ENCODE measurements at places on chromosomes 3 and 15.

GRCh38 chr15:59764775-59765174 lies 75.7 kb upstream of the BNIP2 start:
- DNase-seq = no peak

GRCh38 chr3:10614168-10614567 lies 108.8 kb upstream of the ATP2B2 start:
- DNase-seq = no peak

DNA sequence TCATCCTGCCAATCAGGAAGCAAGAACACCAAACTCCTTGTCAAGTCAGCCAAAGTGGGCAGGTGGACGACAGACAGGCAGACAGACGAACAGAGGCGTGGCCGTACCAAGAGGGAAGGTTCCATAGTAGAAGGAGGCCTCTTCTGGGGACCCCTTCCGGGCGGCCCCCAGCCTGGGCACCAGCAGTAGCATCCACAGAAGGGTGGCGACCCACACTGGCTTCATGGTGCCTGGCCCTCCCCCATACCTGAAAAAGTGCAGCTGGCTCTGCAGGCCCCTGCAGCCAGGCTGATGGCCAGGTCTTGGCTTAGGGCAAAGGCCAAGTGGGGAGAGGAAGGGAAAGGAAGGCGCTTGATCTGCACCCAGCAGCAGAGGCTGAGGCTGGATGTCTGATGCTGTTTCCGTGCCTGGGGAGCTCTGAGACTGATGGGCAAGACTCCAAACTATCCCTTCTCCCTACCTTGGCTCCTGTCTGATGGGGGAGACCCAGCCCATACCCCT lies 607 bp downstream of the LCTL start:
- no peak for DNase-seq

DNA sequence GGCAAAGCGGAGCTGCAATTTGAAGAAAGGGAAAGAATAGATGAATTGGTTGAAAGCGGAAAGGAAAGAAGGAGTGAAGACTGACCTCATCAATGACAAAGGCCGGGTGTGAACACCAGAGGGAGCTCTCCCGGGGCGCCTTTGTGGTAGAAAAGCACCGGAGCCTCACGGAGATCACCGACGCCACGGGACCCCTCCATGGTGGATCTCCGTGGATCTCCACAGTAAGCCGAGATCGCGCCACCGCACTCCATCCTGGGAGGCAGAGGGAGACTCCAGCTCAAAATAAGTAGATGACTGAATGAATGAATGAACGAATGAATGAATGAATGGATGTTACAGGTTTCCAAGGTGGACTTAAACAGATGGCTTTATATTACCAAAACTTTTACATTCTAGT lies 25.0 kb downstream of the GPR160 start:
- DNase-seq = no peak

DNA sequence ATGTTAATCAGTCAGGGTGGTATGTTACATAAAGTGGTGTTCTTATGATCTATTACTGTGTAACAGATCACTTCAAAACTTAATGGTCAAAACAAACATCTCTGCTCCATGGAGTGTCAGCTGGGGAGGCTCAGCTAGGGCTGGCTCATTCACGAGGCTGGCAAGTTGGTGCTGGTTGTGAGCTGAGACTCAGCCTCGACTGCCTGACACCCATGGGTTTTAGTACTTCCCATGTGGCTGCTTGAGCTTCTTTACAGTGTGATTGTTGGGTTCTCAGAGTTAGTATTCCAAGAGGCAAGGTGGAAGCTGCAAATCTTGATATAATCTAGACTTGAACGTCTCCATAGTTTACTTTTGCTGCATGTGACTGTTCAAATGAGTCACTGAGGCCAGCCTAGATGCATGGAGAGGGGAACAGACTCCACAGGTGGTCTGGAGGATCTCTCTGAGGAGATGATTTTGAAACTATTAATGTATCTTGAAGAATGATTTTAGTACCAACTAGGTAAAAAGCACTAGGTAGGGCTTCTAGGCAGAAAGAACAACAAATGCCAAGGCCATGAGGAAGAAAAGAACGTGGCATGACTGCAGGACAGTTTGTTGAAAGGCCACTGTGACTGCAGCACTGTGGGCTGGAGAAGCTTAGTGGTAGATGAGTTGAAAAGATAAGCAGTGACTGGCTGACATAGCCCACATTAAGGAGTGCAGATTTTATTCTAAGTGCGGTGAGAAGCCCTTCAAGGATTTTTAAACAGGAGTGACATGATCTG lies 281.1 kb upstream of the PROK2 start:
- no peak for DNase-seq

- DNase-seq = no peak
Observed at GRCh38 chr3:39407773-39408492, 1.4 kb downstream of the RPSA start.

DNA sequence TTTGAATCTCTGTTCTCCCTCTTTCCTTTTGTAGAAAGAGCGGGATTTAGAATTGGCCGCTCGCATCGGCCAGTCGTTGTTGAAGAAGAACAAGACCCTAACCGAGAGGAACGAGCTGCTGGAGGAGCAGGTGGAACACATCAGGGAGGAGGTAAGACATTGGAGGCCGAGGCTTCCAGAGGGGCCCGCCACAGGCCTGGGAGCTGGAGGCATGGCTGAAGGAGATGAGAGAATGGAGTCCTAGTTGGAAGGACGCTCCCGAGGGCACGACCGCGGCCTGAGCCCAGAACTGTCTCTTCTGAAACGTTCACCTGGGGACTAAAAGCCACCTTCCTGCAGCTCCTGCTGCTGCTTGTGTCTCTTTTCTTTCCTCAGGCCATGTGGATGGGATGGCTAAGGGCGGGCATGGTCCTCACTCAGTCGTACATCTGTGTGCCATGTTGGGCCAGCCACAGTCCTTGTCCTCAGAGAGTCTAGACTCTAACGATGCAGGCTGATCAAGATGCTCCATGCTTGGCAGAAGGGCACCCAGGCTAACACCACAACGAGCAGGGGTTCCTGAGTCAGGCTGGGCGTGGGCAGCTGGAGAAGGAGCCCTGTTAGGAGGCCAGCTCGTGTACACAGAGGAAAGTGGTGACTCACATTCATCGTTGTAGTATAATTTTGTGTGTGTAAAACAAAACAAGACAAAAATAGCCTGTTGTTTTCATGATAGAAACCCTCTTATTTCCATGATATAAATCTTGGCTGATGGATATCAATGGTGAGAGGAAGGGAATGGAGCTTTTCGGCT lies 81.1 kb downstream of the CCK start:
- no peak for DNase-seq

DNA sequence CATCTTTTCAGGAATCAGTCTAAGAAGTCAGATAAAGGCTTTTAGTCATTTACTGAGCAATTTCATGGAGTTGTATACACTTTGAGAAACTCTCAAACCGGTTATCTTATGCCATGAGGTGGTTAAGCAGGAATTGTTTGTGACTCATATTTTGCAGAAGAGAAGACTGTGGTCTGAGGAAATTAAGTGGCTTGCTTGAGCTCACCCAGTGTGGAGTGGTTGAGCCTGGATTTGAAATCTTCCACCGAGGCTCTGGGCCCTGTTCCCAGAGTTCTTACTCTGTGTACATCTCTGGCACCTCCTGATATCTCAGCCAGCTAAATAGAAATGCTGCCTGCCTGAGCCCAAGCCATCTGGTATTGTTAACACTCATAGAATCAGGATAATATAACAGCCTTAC lies 37.8 kb upstream of the BCL6 start:
- DNase-seq = no peak

DNA sequence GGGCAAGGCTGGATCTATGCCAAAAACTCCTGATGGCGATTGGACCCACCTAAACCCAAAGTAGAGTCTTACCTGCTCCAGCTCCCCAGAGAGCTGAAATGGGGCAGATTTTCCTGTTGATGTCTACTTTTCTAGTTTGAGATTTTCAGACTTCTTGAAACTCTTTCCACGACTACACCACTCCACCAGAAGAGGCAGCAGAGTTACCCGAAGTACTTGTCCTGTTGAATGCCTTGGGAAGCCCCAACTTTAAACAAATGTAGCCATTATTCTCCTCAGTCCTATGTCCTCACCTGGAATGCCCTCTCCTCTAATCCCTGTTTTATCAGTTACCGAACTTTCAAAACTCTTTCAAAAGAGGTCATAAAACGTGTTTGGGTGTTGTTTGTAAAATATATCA lies 843.8 kb downstream of the VGLL3 start:
- DNase-seq = no peak

DNA sequence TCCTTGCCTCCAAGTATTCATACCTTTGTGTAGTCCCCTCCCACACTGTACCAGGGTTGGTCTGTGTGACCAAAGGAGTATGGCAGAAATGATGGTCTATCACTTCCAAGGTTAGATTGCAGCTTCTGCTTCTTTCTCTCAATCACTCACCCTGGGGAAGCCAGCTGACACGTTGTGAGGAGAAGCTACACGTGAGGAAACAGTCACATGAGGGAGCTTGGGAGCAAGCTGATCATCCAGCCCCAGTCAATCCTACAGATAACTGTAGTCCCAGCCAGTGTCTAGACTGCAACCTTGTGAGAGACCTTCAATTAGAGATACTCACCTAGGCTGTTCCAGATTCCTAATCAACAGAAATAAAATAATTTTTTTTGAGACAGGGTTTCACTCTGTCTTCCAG lies 6.2 kb upstream of the ZNF774 start:
- no peak for DNase-seq

- DNase-seq = no peak
Observed at GRCh38 chr3:110253794-110254193, 817.8 kb upstream of the NECTIN3 start.

- DNase-seq = no peak
Observed at GRCh38 chr3:128496602-128497304, 3.8 kb upstream of the GATA2 start.

DNA sequence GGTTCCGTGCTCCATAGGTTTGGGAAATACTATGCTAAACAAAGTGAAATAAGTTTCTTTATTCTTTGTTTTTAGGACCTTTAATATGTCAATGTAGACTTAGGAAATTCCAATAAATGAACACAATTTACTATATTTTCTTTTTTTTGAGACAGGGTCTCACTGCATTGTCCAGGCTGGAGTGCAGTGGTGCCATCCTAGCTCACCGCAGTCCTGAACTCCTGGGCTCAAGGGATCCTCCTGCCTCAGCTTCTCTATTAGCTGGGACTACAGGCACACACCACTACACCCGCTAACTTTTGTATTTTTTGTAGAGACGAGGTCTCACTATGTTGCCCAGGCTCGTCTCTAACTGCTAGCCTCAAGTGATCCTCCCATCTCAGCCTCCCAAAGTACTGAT lies 12.4 kb upstream of the HOMER2 start:
- no peak for DNase-seq

- DNase-seq = no peak
Observed at GRCh38 chr15:93029836-93030429, 59.1 kb downstream of the RGMA start.

GRCh38 chr3:21216598-21216997 lies 534.4 kb downstream of the ZNF385D start:
- no peak for DNase-seq

DNA sequence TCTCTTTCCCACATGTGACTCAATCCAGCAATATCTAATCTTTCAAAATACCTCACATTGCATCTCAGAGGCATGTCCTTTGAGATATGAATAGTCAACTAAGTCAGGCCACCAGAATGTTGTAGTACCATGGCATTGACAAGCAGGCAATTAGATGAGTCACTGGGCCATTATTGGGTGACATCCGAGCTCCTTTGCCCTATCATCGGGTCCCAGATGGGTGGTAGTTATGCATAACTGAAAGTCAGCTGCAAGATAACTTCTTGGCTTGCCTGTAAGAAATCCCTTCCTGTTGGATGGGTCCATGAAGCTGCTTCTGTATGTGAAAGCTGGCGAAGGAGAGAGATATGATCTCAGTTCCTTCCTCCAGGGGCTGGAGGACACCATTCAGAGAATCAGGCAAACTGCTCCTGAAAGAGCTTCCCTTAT lies 32.8 kb downstream of the ARRDC4 start:
- no peak for DNase-seq

DNA sequence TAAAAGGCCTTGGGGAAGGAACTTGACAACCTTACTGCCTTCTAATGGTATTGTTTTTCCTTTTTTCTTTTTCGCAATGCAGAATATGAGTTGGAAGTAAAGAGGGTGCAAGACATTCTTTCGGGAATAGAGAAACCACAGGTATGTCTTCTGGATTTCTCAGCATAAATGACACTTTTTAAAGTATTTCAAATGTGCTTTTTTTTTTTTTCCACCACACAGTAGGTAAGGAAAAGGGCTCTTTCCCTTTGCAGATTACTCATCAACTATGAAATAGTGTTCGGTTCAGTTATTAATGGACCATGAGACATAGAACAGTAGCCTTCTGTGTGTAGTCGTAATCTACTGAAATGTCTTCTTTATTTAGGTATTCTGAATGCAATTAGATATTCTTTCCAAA lies 162.4 kb downstream of the GHSR start:
- no peak for DNase-seq

DNA sequence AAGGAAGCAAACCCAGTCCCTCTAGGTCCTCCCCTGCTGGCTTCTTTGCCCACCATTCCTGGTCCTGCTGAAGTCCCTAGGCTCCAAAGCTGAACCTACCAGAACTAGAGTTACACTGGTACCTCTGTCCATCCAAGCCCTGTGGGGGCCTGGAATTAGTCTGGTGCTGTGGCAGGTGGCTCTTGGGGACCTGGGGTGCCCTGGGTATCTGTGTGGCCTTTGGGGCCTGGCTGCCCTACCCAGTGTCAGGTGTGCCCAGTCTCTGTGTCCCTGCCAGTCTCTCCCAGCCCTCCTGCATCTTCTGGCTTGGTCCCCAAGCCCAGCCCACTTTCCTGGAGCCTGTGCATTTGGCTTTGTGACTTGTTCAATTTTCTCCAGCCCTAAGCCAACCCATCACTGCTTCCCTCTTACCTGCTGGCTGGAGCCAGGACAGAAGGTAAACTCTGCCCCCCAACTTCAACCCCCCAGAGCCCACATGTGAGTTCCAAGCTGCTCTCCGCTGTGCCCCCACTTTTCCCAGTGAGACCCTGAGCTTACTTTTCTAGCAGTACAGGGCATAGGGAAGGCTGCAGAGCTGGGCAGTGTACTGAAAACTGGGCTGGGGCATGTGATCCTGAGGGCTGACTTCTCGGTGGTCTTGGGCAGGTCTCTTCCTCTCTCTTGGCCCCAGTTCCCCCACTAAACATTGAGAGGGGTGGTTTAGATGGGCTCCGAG lies 28.3 kb upstream of the HHATL start:
- DNase-seq = no peak

GRCh38 chr3:126132751-126133511 lies 47.5 kb downstream of the ALDH1L1 start:
- no peak for DNase-seq

GRCh38 chr3:130424837-130425236 lies 79.4 kb downstream of the COL6A5 start:
- no peak for DNase-seq

- no peak for DNase-seq
Observed at GRCh38 chr3:46881596-46882376, 4.3 kb downstream of the PTH1R start.

All from CD4-positive, alpha-beta T cell treated with Interferon alpha-2 for 1 hour (primary cell).